Type B pancreatic cell (in vitro differentiated cells): ENCODE measurements at places on chromosomes 1 and 21.

DNA sequence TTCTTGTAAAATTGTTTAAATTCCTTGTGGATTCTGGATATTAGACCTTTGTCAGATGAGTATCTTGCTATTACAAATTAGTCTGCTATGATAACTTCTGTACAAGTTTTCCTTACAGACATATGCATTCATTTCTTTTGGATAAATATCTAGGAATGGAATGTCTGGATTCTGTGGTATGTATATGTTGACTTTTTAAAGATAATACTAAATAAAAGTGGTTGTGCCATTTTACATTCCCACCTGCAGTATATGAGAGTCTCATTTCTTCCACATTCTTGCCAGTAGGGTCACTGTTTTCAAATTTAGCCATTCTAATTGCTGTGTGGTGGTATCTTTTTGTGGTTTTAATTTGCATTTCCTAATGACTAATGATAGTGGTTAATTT is 53.9 kb downstream of the SYDE2 start:
- DNase-seq = no peak

DNA sequence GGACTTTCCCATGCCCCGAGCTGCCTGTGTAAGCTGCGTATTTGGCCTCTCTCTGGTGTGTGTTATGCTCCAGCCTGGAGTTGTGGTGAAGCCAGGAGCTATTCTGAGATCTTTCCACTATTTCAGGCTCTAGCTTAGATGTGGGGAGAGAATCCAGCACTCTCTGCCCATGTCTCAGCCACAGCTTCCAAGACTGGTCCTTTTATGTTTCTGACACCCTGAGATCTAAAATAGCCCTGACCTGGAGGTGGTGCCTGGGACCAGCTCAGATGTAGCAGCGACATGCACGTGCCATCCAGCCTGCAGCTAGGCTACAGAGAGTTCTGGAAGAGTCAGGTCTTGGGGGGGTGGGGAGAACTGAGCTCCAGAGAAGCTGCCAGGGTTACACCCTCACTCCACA is 76.5 kb downstream of the TENT5C start:
- DNase-seq = peak; percentile 16

DNA sequence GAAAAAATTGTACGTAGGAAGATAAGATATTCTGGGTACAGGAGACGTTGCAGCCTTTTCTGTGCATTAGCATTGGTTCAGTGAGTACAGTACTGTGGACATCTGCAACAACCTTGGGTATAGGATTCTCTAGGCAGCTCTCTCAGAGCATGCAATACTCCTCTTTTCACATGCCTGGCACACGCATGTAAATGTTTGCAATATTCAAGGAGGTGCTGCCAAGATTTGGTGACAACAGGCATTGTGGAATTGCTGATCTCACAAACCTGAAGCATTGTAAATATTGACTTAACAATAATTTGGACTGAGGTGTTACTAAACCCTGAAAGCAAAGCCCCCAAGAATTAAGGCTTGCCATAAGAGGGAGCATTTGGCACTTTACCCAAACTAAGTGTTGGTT is 126.8 kb downstream of the GRIK1 start:
- no peak for DNase-seq

GRCh38 chr1:42753070-42753469 is 13.0 kb upstream of the CLDN19 start:
- DNase-seq = no peak

- DNase-seq = no peak
These were observed 193.8 kb downstream of the ST6GALNAC3 start for GRCh38 chr1:76268341-76268740.
